ENCODE measurements at places on chromosomes 2 and 18.

GRCh38 chr2:122960759-122961641, 1064.1 kb upstream of the CNTNAP5 start:
- DNase-seq = no peak

GRCh38 chr2:226862623-226863022, 26.8 kb downstream of the RHBDD1 start:
- DNase-seq = peak; percentile 6

GRCh38 chr2:69213782-69214181, 173.2 kb downstream of the GFPT1 start:
- DNase-seq = no peak

- DNase-seq = no peak
These were observed 559 bp downstream of the MYL12A start for GRCh38 chr18:3248062-3248657.

- no peak for DNase-seq
These were observed 54.4 kb downstream of the ZBTB7C start for GRCh38 chr18:48354746-48355260.

DNA sequence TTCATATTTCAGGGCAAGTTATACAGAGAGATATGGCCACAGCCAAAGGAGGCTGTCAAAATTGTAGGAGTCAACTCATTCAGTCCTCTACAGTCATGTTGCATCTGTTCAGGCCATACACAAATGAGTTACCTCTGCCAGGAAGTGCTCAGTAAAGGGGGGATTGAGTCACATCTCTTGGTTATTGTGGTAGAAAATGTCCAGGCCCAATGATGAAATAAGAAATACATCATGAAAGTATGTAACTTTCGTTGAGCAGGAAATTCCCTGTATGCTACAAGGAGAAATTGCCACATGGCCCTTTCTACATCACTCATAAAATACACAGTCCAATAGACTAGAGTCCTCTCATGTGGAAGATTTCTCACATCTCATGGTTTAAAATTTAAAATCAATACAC, 103.9 kb upstream of the COL3A1 start:
- no peak for DNase-seq

- DNase-seq = no peak
These were observed 46.6 kb downstream of the ZNF516 start for GRCh38 chr18:76448256-76449110.

DNA sequence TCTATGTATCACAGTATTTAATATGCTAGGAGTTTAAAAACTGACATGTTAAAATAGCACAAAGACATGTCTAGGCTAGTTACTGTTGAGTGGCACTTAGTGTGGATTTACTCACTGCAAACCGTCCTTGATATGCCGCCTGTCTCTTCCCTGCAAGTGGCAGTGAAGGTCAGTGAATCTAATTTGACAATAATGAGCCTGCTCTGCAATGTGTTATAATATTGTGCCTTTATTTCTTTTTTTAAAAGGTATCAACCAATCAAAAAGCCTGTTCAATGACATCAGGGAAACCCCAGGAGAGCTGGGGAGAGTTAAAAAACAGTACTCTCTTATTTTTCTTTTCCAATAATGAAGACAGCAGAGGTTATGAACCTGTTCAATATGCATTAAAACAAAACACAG, 384.1 kb downstream of the ERBB4 start:
- DNase-seq = no peak

DNA sequence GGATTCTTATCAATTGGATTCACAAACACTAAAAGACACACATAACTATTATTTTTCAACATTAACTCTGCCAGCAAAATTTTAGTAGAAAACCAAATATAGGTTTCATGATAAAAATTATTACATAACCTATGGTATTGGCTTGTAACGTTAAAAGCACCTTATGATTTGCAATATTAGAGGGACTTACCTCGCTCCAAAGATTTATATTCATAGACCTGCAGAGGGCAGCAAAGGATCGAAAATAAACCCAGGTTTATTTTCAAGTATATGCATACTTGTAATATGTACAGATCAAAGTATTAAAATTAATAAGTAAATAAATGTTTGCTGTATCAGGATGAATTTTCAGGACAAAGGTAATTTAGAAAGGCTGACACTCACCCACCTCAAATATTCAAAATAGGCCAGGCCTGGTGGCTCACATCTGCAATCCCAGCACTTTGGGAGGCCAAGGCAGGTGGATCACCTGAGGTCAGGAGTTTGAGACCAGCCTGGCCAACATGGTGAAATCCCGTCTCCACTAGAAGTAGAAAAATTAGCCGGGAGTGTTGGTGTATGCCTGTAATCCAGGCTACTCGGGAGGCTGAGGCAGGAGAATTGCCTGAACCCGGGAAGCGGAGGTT, 45.3 kb downstream of the LRPPRC start:
- DNase-seq = peak; percentile 7

All from GM13977 (cell line).